ENCODE measurements at places on chromosomes 11 and 22.
A peak's percentile ranks its signal among the peaks of the same experiment; 100 is the strongest.

DNA sequence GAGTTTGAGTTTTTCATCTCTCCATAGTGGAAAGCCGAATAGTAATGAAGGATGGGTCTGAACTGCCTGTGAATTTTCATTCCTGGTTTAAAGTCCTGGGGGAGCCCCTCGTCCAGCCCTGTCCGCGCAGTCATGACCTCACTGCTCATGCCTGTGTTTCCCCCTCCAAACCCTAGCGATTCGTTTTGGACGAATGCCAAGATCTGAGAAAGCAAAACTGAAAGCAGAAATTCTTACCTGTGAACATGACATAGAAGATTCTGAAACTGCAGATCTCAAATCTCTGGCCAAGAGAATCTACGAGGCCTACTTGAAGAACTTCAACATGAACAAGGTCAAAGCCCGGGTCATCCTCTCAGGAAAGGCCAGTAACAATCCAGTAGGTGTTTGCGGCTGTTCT, 30.5 kb downstream of the CDPF1 start:
- no peak for DNase-seq

DNA sequence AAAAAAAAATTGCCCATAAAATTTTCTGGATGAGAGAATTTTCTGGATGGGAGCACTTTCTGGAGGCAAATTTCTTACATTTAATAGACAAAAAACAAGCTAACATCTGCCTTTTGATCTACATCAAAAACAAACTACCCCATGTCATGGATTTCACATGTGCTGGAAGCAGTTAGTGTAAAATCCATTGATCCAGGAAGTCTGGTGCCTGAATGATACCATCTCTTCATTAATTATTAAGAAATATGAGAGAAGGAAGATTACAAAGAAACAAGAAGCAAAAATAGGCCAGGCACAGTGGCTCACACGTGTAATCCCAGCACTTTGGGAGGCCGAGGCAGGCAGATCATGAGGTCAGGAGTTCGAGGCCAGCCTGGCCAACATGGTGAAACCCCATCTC, 53.2 kb upstream of the FAM181B start:
- no peak for DNase-seq

DNA sequence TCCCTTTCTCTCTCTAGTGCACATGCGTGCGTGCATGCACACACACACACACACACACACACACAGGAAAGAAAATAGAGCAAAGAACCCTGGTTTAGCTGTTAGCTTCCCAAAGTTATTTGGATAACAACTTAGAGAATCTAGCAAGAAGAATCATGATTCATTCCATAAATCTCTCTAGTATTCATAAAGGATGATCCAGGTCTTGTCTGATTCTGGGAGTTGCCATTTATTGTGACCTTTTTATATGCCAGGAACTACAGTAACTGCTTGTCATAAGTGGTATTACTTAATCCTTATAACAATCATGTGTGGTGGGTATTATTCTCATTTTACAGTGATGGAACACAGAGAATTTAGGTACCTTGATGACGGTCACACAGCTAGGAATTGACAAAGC, 141.5 kb upstream of the MTMR2 start:
- peak; percentile 46 for DNase-seq

DNA sequence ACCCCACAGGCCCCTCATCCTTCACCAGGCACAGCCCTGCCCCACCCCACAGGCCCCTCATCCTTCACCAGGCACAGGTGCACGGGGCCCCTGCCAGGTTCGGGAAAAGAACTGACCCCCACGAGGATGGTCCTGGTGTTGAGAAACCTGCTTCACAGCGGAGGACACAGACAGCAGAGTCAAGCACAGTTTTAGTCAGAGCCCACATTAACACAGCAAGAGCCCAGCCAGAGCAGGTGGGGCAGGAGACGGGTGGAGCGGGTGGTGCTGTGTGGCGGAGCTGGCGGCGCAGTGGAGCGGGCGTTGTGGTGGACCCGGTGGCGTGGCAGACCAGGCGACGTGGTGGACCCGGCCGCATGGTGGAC, 1085.5 kb downstream of the BRD1 start:
- no peak for DNase-seq

GRCh38 chr11:30049214-30049613, 32.4 kb upstream of the KCNA4 start:
- DNase-seq: no peak

Data from EL (cell line).